ENCODE measurements at places on chromosomes 1 and 21.
A peak's percentile ranks its signal among the peaks of the same experiment; 100 is the strongest.

DNA sequence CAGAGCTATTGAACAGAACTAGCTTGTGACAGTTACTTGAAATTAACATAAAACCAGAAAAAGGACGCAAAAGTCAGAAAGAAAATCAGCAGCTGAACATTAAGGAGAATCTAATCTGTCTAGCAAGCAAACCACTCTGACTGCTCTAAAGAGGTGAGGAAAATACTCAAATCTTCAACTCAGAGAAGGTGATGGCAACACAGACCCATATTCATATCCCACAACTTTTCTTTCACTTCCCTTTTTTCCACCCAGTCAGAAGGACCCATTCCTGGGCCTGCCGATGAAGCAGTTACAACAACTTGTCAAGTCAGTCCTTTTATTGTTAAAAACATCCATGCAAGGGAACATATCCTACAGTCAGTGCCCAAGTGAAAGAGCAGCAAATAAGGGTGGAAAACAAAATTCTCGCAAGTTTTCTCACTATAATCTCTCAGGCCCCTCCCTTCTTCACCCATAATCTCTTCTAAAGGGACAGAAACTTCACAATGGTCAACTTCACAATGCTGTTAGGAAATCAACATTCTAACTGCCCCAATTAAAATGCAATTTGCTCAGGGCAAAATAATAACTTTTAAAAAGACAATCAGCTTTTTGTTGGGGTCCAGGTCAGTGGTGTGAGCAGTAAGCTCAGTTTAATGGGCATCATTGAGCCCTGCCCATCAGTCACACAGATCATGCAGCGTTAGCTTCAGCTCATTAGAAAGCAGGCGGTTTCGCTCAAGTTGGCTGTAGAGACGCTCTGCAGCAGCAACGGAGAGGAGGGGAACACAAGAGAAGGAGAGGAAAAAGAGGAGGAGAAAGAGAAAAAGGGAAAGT lies 3.6 kb upstream of the NUP210L start:
- no peak for DNase-seq

- no peak for DNase-seq
Observed at GRCh38 chr1:200290010-200290685, 119.7 kb downstream of the ZNF281 start.

- DNase-seq, result no peak
Observed at GRCh38 chr1:245156736-245157505, 2.1 kb downstream of the KIF26B start.

GRCh38 chr1:168792592-168793125 lies 63.7 kb upstream of the DPT start:
- DNase-seq, result no peak

GRCh38 chr1:31675756-31676155 lies 28.1 kb downstream of the COL16A1 start:
- no peak for DNase-seq

- DNase-seq, result peak; percentile 33
Observed at GRCh38 chr1:91700332-91700731, 185.6 kb downstream of the TGFBR3 start.

DNA sequence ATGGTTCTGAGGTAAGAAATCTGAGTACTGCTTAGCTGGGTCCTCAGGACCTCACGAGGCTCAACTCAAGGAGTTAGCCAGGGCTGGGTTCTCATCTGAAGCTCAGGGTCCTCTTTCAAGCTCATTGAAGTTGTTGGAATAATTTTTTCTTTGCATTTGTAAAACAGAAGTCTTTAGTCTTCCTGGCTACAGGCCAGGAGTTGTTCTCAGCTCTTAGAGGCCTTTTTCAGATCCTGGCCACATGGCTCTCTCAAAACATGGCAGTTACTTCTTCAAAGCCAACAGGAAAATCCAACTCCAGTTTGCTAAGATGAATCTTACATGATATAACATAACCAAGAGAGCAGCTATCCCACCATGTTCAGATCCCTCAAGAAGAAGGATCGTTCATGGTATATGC lies 92.3 kb upstream of the CHODL start:
- DNase-seq, result no peak

GRCh38 chr1:215730600-215730999 lies 163.5 kb downstream of the KCTD3 start:
- DNase-seq, result no peak

Data from fibroblast of villous mesenchyme (primary cell).